ENCODE measurements at places on chromosomes 1 and 21.

GRCh38 chr1:234701737-234702341, 91.9 kb upstream of the IRF2BP2 start:
- DNase-seq = no peak

DNA sequence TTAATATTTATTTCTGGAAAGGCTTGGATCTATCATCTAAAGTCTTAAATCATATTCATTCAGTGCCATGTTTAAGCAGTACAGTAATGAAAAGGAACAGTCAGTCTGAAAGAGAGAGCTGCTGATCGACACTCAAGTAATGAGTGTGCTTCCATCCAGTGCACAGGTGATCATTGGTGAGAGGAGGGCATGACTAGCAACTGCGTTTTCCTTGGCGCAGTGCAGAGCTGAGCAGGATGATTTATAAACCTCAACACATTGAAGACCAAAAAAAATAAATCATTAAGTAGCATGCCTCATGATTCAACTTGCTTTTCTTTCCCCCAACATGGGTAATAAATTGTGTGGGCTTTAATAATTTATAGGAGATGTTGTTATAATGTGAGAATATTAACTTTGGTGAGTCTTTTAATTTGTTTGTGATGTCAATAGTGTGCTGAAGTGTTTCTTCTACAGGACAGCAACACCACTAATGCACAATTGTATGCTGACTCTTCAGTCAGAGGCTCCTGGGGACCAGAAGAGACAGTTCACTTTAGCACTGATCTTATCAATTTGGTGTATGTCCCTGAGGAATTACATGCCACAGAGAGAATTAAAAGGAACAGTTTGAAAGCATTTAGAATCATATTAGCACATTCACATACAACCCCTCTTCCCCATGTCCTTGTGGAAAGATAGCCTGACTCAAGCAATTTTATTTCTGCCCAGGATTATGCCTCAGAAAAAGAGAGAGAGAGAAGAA, 199.7 kb upstream of the ADGRL2 start:
- DNase-seq = no peak

- DNase-seq = no peak
Observed at GRCh38 chr21:36828891-36829515, 130.1 kb downstream of the SIM2 start.

- DNase-seq = no peak
Observed at GRCh38 chr1:233497679-233498078, 116.2 kb upstream of the KCNK1 start.

GRCh38 chr1:113507552-113508214, 117.4 kb downstream of the MAGI3 start:
- no peak for DNase-seq

DNA sequence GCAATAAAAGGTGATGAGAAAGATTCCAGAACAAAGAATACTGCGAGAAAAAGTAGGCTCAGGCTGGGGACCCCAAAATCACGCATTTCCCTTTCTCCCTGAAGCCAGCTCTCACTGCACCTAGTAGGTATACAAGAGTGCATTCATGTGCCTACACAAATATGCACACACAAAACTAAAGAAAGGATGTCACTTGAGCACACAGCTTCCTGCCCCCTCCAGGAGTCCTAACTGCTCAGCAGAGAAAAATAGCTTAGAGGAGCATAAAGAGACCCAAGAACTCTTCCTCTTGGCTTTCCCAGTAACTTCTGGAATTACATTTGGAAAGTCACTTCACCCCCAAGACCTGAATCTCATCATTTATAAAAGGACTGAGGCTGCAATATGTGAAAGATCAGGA, 38.0 kb downstream of the JAK1 start:
- no peak for DNase-seq

GRCh38 chr1:244822878-244823277, 12.6 kb upstream of the COX20 start:
- no peak for DNase-seq

- no peak for DNase-seq
Observed at GRCh38 chr1:220233927-220234326, 38.3 kb downstream of the RAB3GAP2 start.

DNA sequence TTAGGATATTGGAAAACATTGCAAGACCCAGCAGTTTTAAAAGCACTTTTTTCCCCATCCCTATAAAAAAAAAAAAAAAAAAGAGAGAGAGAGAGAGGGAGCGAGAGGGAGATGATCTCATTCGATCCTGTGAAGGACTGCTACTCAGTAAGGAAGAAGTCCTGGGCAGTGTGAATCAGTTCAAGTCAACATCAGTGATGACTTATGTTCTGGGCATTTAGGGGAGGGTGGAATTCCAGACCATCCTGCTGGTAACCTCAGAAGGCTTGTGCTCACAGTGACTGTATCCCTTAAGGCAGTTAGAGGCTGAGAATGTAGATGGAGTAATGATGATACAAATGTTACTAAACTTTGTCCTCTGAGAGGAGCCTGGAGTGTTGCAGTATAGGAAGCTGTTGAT, 151.4 kb downstream of the TGFB2 start:
- peak; percentile 85 for DNase-seq

- DNase-seq = no peak
Observed at GRCh38 chr1:56304975-56305374, 274.4 kb downstream of the PLPP3 start.

DNA sequence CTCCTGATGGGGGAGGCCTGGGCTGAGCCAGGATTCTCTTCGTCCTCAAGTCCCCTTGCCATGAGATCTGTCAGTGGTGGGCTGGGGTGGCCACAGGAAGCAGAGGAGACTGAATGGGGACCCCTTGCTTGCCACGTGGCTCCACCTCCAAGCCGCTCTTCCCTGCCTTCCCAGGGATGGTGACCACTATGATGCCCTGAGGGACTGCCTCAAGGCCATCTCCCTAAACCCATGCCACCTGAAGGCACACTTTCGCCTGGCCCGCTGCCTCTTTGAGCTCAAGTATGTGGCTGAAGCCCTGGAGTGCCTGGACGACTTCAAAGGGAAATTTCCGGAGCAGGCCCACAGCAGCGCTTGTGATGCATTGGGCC, 20.9 kb upstream of the TMEM222 start:
- DNase-seq = no peak

DNA sequence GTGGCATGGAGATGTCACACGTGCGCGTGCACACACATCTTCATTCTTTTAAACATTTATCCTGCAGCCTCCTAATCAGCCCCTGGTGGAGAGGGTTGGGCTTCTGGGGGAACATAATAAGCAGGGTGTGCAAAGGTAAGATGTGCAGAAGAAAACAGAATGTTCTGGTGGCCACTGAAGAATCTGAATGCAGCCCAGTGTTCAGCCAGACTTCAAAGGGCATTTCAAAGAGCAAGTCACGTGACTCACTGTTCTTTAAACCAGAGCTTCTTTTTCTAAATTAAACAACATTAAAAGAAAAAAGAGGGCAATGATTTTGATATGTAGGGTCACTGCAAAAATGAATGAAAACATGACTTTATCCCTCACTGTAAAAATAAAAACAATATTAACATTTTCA, 89.8 kb downstream of the ABCA4 start:
- no peak for DNase-seq

GRCh38 chr21:36587388-36587787, 107.5 kb upstream of the CLDN14 start:
- no peak for DNase-seq

DNA sequence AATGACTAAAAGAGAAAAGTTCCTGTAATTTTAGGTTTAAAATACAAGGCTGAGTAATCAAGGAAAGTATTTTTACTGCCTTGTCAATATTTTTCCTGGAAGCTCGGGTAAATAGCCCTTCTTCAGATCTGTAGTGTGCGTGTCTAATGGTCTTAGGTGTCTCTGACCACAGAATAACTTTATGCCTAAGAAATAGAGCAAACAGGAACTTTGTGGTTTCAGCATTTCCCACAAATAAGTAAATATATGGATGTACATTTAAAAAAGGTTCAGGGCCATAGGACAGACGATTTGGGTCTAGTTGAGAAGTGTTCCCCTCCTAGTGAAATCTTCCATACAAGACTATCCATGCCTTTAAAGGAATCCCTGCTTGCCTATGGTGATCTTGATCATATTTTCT, 107.0 kb downstream of the ZC3H11B start:
- DNase-seq = no peak

DNA sequence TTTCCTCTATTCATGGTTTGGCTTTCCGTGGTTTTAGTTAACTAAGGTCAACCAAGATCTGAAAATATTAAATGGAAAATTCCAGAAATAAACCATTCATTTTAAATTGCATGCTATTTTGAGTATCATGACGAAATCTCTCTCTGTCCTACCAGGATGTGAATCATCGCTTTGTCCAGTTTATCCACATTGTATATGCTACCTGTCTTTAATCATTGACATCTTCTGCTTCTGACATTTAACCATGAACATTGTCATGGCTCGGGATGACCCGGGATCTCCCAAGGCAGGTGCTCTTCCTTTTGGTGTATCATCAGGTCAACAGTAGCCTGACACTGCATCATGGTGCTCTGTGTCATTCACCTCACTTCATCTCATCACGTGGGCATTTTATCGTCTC, 125.5 kb upstream of the HNRNPU start:
- no peak for DNase-seq

- DNase-seq = no peak
Observed at GRCh38 chr1:39295901-39296300, 91.4 kb downstream of the MACF1 start.

DNA sequence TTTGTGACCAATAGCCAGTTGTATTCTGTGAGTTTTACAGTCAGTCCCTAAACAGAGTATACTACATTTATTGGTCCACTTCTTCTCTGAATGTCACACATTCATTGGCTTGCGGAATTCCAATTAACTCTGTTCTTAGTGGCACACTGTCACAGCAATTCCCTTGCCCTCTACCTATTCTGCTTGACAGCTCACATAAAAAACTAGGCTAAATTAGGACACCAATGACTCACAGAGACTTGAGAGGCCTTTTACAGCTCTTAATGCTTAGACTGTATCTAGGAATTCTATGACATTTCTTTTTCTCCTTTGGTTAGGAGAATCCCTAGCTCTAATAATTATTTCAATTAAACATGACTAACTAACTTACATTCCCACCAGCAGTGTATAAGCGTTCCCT, 104.1 kb downstream of the NEGR1 start:
- DNase-seq = no peak
